ENCODE measurements at places on chromosomes 16 and 17. TPM values are rescaled to one million over a fixed set of nuclear protein-coding genes. Genes with fewer than 3 reads are reported as not detected.

KRT33A gene
- total RNA-seq = not detected

RHBDF1 gene
- total RNA-seq = not detected

KIFC3 gene
- total RNA-seq = 0.66 TPM

ACE gene
- 0.46 TPM for total RNA-seq

DNA sequence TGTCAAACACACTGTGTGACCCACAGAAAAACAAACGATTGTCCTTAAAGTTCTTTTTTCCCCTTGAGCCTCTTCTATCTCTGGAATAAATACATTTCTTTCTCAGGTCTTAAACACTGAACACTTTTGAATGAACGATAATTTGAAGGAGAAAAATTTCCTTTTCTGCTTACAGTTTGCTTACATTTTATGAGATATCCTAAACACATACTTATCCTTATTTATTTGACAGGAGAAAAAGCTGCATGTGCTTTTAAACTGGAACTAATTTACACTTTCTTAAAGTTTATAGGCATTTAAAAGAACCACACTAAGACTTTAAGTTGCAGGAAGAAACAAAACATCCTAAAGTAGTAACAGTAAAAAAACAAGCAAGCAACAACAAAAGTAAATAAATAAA, 4.7 kb upstream of the IGF2BP1 start:
- H3K4me3 ChIP-seq = no peak overlapping the region
- no peak for DNase-seq
- peaks cover 16% of the 10 kb centered on the region for H3K4me1 ChIP-seq
- no peak overlapping the region for H3K27ac ChIP-seq
- H3K27me3 ChIP-seq = peaks cover 50% of the 10 kb centered on the region

DNA sequence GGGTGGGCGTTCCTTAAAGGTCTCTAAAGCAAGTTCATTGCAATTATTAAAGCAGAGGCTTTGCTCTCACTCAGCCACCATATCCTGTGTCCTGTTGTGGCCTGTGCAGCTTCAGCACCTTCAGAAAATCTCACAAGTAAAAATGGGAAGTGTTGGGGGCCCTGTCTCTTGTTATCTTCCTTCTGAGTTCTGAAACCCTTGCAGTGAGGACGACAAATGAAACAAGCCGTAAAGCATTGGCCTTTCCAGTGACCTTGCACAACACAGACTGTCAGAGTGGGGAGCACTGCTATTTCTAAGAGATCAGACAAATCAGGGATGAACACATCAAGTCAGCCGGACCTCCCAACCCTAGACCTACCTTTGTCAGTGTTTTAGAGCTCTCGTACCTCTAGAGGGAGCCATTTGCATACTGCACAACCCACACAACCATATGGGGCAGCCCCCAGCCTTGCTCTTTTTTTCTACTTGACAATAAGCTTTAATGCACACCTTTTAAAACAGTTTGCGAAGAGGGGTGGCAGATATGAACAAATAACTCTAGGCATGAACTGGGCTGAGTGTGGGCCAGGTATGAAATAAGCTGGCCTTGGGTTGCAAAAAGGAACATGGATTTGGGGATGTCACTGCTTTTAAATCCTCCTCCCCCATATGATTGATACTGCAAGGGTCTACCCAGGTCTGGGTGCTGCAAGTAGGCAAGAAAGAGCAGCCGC, 89.8 kb downstream of the KATNIP start:
- peaks cover 4% of the 10 kb centered on the region for H3K36me3 ChIP-seq
- peak; percentile 57 for DNase-seq
- no peaks in the 10 kb centered on the region for H3K27me3 ChIP-seq
- no peaks in the 10 kb centered on the region for H3K4me1 ChIP-seq
- no peak overlapping the region for H3K27ac ChIP-seq
- no peak overlapping the region for H3K4me3 ChIP-seq

DNA sequence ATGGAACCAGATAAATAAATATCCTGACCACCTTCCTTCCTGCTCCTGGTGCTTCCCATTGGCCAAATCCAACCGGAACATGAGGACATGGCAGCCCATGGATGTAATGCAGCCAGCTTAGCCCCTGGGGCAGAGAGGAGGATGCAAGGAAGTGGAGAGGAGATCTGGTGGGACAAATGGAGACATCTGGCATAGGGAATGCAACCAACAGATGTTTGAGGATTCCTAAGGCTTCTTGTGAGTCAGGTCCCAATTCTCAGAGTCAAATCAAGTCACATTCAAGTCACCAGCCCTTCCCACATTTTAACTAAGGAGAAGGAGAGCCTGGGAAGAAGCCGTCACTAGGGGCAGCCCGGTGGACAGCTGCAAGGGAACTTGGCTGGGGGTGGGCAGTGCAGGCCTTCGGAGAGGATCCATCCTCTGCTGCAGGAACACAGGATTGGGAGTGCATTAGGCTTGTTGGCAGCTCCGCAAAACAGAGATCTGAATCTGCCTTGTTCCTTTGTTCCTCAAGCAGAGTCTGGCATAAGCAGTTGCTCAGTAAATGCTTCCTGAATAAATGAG, 62.8 kb upstream of the HS3ST2 start:
- peaks cover 5% of the 10 kb centered on the region for H3K27me3 ChIP-seq
- H3K4me1 ChIP-seq = no peaks in the 10 kb centered on the region
- no peaks in the 10 kb centered on the region for H3K36me3 ChIP-seq
- no peak overlapping the region for H3K27ac ChIP-seq
- no peak for DNase-seq

- no peaks in the 10 kb centered on the region for H3K27me3 ChIP-seq
- H3K4me1 ChIP-seq = no peaks in the 10 kb centered on the region
- H3K36me3 ChIP-seq = no peaks in the 10 kb centered on the region
- DNase-seq = no peak
Measured at GRCh38 chr17:65685110-65685509, 123.7 kb upstream of the AXIN2 start.

GRCh38 chr16:84484579-84485254, 19.7 kb downstream of the MEAK7 start:
- no peak overlapping the region for H3K27ac ChIP-seq
- no peak overlapping the region for H3K4me3 ChIP-seq
- no peaks in the 10 kb centered on the region for H3K27me3 ChIP-seq
- H3K4me1 ChIP-seq = no peaks in the 10 kb centered on the region

DNA sequence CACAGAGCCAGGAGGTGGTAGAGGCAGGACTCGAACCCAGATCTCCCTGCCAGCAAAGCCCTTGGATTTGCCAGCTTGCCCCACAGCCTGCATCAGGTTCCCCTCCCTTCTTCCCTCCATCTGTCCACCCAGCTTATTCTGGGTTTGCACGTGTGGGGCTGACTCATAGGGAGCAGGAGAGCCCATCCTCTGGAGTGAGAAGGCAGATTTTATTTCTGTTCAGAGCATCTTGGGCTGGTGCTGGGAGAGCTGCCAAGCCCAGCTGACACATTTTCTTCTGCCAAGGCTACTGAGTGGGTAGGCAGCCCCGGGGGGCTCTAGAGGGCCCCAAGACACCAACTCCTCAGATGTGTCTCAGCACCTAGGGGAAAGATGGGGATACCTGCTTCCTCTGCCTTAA, 106.3 kb upstream of the CRHR1 start:
- H3K27ac ChIP-seq = no peak overlapping the region
- H3K4me3 ChIP-seq = no peak overlapping the region
- no peaks in the 10 kb centered on the region for H3K36me3 ChIP-seq
- H3K27me3 ChIP-seq = peaks cover 8% of the 10 kb centered on the region

DNA sequence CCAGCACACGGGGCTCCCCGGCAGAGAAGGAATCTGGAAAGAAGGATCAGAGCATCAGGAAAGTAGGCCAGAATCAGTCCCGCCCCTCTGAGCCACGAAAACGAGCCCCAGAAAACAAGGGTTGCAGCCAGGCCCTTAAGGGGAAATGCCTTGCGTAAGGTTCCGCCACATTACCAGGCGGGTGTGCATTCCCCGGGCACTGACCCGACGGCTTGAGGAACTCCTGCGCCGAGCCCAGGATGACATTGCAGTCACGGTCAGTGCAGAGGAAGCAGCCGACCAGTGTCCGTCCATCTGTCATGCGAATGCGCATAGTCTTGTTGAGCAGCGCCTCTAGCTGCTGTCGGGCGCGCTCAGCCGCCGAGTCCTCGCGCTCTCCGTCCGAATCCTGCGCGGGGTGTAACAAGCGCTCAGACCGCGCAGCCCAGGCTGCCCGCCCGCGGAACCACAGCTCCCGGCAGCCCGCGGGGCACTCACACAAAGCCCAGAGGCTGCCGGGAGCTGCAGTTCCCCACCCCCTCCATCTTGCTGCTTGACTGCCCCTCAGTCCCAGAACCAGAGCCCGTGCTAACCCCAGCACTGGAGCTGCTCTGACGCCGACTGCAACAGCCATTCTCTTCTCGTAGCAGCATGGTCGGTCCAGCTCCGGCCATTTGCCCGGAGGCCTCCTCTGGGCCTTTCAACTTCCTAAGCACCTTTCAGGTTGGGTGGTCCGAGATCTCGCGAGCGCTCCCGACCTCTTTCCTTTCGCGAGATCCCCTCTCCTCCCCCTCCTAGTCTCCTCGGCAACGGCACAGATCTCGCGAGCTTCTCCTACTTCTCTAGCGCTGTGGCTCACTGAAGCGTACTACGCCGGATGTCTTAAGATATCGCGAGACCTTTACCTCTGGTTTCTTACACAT, at the start of gene NAA38:
Gene NAA38, minus strand, starts transcription at position 749 of the 902 bp plus-strand sequence. Its CDS starts 96 bp downstream, at position 653.
- peak; percentile 97 for DNase-seq
- peaks cover 34% of the 10 kb centered on the region for H3K36me3 ChIP-seq
- no peak within 1 kb of the TSS for H3K4me3 ChIP-seq
- no peaks in the 10 kb centered on the region for H3K27me3 ChIP-seq

- no peaks in the 10 kb centered on the region for H3K36me3 ChIP-seq
- H3K4me1 ChIP-seq = no peaks in the 10 kb centered on the region
- peaks cover 2% of the 10 kb centered on the region for H3K27me3 ChIP-seq
- no peak for DNase-seq
- no peak overlapping the region for H3K27ac ChIP-seq
Measured at GRCh38 chr16:66229651-66230050, 136.8 kb upstream of the CDH5 start.

- peaks cover 4% of the 10 kb centered on the region for H3K36me3 ChIP-seq
- no peaks in the 10 kb centered on the region for H3K4me1 ChIP-seq
- no peak for DNase-seq
- no peak overlapping the region for H3K27ac ChIP-seq
- H3K27me3 ChIP-seq = no peaks in the 10 kb centered on the region
Measured at GRCh38 chr17:83091257-83092141, 12.1 kb downstream of the METRNL start.

- no peaks in the 10 kb centered on the region for H3K27me3 ChIP-seq
- no peak overlapping the region for H3K27ac ChIP-seq
- H3K36me3 ChIP-seq = peaks cover 26% of the 10 kb centered on the region
- H3K4me3 ChIP-seq = no peak overlapping the region
Measured at GRCh38 chr16:14640538-14640937, 7.8 kb downstream of the BFAR start.

DNA sequence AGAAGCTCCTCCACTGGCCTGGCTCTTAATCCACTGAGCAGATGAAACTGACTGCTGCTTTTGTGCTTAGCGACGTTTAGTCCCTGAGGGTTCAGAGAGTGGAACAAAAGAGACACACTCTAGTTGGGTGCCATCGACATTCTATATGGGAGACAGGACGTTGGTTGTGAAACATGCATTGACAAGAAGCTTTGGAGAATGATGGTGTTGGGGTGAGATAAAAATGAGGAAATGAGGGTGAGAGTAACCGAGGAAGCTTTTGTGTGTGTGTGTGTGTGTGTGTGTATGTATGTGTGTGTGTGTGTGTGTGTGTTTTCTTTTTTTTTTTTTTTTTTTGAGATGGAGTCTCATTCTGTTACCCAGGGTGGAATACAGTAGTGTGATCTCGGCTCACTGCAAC, 89.5 kb downstream of the ABCC1 start:
- H3K4me3 ChIP-seq = no peak overlapping the region
- H3K4me1 ChIP-seq = peaks cover 14% of the 10 kb centered on the region
- H3K27me3 ChIP-seq = no peaks in the 10 kb centered on the region
- H3K36me3 ChIP-seq = peaks cover 56% of the 10 kb centered on the region

DNA sequence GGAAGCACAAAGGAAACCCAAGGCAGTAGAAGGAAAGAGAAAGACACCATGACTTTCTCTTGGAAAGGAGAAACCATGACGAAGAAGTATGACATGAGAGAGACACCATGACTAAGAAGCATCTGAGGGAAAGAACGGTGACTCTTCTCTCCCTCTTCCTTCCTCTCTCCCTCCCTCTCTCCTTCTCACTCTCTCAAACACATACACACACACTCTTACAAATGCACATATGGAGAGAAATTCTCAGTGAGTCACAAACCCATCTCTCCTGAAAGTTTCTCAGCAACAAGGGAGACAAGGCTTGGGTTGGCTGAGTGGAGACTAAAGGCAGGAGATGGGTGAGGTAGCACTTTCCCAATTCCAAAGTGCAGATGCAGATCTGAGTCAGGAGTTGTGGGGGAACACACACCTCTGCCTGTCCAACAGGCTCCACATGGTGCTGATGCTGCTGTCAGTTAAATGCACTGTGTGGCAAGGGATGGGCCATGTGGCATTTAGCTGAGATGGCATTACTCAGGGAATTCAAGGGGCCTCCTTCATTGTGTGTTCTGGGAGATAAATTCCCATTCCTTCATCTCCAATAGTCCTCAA, 336.7 kb upstream of the C16orf82 start:
- H3K27ac ChIP-seq = no peak overlapping the region
- peaks cover 18% of the 10 kb centered on the region for H3K27me3 ChIP-seq
- no peak overlapping the region for H3K4me3 ChIP-seq
- no peaks in the 10 kb centered on the region for H3K36me3 ChIP-seq
- H3K4me1 ChIP-seq = peaks cover 4% of the 10 kb centered on the region

Data from activated CD4-positive, alpha-beta T cell treated with anti-CD3 and anti-CD28 coated beads for 36 hours (primary cell).